ENCODE measurements at places on chromosomes 3 and 15.

GRCh38 chr3:173983343-173983742 lies 585.8 kb downstream of the NLGN1 start:
- no peak for DNase-seq

DNA sequence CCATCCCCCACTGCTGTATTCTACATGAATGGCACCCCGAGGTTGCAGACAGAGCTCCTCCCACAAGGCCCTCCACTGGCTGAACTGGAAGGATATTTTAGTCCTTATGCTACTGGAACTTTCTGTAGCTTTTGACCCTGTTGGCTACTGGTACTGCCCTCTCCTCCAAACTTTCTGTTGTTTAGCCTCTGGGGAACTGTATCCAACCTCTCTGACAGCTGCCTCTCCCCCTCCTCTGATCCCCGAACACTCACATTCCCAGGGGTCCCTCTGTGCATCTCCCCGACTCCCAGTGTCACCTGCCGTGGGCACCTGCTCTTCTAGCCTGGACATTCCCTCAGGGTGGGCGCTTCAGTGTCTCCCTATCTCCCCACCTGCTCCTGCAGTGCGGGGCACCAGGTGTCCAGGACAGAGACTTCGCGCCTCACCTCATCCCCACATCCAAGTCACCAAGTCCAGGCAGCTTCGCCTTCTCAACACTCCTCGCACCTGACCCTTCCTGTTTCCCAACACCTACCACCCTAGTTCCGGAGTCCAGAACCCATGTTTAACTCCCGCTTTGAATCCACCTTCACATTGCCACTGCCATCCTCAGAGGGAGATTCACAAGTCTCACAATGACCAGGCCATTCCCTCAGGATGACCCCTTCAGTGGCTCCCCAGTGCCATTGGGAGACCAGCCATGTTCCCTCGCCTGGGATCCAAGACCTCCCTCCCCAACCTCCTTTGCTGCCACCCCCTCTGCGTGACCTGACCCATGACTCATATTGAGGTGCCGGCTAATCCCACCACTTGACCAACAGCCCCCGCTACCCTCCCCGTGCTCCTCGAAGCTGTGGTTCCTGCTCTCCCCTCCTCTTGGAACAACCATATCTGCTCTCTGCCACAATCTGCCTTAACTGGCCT lies 34.2 kb downstream of the BDH1 start:
- no peak for DNase-seq

DNA sequence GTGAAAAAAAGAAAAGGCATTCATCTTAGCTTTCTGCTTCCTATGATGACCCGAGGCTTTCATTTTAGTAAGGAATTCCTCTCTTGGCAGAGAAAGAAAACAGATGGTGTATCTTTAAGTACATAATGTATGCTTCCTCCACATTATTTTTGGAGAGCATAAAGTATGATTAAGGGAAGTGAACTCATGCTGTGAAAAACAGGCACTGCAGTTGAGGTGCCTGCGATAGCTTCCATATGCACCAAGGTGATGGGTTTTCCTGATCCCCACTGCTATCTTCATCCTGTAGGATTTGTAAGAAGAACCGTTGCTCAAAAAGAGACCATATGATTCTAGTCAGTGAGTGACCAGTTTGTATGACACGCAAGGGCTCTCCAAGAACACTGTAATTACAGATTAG lies 411.5 kb upstream of the MCTP2 start:
- DNase-seq: no peak

GRCh38 chr15:78455749-78456148 lies 17.7 kb downstream of the IREB2 start:
- no peak for DNase-seq

- no peak for DNase-seq
These were observed 303.9 kb upstream of the RASGRP1 start for GRCh38 chr15:38868326-38869114.

DNA sequence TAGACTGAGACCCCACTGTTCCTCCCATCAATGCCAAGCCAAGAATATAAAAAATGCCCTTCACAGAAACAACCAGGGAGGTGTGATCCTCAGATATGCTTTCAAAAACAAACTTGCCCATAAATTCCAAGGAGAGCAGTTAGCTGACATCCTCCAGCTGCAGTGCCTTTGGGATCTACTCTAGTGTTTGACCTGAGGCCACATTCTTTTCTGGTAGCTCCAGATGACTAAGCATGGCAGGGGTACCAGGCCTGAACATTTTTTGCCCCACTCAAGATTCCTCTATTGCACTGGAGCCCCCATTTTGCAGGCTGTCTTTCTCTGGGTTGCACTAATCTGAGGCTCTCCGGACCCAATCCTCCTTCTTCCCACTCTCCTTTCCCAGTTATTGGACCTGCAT lies 27.9 kb upstream of the ACP3 start:
- DNase-seq: no peak

GRCh38 chr3:127097072-127097405 lies 95.9 kb upstream of the PRR23E start:
- no peak for DNase-seq

DNA sequence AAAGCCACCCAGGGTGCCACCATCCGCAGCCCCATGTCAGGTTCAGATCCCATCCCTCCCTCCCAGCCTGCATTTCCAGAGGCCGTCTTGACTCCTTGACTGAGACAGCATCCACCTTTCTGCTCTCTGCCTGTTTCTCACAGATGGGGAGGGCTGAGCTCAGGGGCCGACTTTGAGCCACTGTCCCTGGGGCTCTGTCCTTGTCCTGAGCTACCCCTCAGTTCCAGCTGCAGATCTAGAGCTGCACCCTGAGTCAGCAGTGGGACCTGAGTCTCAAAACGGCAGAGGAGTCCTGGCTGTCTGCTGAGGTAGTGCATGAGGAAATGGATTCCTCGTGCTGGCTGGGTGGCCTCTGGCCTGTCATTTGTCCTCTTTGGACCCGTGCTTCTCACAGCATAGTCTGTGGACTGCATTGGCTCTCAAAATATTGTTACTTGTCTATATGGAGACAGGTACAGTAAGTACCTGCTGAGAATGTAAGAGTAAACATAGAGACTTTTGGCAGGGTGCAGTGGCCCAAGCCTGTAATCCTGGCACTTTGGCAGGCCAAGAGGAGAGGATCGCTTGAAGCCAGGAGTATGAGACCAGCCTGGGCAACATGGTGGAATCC lies 22.3 kb downstream of the RPLP1 start:
- no peak for DNase-seq

DNA sequence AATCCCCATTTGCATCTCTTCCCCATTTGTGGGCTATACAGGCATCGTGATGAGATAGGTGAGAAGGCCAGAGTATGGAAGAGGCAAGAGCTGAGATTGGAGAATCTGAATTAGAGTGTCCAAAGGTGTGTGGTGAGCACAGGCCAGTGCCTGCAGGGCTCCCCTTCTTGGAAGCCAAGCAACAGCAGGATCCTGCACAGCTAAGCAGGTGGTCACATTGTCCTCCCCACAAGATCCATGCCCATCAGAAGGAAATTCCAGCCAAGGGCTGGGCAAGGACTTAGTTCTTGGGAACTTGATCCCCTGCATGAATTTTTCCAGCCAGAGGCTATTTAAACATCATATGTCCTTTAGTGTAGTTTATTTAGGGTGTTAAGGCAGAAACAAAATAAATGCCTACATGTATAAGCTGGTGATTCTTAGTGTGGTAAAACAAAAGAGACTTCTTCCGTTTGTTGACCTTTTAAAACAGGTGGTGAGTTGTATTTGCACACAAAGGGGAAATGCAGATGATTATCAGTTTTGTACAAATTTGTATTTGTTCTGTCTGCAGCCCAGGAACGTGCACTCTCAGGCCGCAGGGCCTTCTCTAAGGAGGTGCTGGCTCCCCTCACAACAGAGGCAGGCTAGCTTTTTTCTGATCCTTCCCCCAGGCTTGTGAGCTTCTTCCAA lies 110.2 kb downstream of the PLCL2 start:
- no peak for DNase-seq

DNA sequence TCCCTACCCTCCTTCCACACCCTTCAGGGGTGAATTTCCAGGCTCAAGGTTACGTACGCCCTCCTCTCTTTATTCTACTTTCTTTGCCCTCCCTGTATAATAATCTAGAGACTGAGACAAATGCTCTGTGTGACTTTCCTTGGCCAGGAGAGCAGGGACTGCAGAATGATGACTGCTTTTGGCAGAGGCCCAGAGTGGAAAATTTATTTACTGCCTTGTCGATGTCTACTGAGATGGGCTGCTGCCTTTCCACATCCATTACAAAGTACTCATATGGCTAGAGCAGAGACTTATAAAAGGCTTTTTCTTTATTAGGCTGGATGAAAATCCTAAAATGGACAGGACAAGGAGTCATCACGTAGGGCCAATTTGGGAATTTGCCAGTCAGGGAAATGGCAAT lies 576.2 kb downstream of the TUSC7 start:
- DNase-seq: no peak

DNA sequence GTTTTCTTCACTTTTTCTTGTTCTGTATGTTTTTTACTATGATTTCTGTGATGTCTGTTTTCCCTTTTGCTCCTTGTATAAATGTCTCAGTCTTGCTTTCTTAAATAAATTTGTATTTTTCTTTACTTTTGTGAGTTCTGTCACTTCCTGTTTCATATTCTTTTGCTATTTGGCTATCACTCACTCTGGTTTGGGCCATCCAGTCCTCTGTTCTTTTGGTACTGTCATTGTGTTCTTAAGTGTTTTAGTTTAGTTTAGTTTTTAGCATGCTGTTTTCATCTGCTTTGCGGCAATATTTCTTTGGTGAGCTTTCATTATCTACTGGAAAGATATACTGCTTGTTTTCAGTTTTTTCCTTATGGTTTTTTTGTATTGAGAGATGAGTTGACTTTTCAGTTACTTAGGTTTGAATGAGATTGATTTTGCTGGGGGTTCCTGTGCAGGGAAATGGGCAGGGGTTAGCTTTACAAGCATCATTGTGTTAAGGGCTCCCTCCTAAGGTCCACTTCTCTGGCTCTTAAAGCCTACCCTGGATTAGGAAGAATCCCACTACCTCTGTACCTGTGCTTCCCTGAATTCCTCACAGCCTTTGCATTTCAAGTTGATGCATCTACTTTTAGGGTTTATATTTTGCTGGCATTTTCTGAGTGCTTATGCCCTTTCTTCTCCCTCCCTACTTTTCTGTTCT lies 35.1 kb downstream of the PDCD6IP start:
- DNase-seq: no peak

- no peak for DNase-seq
These were observed 140.9 kb downstream of the NTRK3 start for GRCh38 chr15:88115486-88116152.

DNA sequence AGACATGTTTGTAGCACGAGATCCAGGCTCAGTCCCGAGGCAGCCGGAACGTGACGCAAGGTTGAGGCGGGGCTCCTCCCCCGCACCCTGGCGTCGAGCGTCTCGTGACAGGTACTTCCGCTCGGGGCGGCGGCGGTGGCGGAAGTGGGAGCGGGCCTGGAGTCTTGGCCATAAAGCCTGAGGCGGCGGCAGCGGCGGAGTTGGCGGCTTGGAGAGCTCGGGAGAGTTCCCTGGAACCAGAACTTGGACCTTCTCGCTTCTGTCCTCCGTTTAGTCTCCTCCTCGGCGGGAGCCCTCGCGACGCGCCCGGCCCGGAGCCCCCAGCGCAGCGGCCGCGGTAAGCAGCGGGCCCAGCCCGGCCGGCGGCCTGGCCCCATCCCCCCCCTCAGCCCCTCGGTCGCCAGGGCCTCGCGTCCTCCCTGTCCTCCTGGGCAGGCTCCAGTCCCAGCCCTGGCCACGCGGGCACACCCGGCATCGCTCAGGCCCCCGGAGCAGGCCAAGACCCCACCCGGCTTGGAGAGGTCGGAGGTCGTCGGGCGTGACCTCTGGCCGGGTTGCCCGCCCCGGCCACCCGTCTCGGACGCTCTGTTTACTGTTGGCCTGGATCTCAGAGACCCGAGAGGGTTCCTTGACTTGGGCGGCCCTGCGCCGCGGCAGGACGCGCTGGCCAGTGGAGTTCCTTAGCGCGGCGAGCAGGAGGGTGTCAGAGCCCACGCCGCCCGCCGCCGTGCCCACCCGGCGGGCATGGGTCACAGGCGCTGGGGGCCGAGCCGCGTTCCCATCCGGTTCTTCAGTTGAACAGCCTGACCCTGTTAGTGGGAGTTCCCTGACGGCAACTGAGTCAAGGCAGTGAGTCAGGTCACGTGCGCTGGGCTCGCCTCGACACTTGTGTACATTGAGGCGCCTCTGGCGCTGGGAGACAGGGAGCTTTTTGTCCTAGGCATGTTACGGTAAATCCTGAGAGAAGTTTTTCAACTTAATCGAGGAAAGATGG lies at the start of gene RAB7A:
Gene RAB7A, plus strand, starts transcription at position 161 of the 994 bp plus-strand sequence. CDS start 69,185 bp downstream, outside the sequence.
- peak; percentile 95 for DNase-seq

GRCh38 chr3:135041601-135042000 lies 246.5 kb downstream of the EPHB1 start:
- DNase-seq: no peak

GRCh38 chr3:151305060-151305774 lies 11.4 kb downstream of the GPR87 start:
- no peak for DNase-seq

DNA sequence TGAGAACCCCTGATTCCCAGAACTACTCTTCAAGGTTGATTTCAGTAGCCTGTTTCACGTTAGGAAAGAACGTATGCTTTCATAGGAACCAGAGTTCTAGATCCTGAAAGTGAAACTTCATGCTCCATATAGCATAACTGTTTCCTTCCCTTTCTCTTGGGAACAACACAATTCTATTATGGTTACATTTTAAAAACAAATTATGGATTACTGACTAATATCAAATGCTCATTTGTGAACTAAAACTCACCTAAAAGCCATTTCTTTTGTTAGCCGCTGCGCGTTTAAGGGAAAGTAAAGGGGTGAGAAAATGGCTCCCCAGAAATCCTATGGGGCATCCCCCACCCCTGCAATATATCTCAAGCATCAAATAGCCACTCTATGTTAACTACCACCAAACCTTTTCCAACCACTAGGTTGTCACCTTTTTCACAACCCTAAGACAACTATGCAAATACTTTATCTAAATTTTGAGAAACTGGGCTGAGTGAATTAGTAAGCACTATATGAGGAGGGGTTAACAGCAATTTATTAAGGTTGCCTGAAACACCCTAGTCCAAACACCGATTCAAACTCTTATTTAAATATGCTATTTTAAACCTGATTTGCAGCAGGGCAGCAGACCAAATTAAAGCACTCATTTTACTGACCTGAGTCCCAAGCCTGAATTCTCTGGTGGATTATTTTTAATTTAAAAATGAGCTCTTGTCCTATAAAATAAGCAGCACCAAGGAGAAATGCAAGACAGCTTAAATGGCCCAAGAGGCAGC lies 2.4 kb downstream of the SIAH2 start:
- no peak for DNase-seq

DNA sequence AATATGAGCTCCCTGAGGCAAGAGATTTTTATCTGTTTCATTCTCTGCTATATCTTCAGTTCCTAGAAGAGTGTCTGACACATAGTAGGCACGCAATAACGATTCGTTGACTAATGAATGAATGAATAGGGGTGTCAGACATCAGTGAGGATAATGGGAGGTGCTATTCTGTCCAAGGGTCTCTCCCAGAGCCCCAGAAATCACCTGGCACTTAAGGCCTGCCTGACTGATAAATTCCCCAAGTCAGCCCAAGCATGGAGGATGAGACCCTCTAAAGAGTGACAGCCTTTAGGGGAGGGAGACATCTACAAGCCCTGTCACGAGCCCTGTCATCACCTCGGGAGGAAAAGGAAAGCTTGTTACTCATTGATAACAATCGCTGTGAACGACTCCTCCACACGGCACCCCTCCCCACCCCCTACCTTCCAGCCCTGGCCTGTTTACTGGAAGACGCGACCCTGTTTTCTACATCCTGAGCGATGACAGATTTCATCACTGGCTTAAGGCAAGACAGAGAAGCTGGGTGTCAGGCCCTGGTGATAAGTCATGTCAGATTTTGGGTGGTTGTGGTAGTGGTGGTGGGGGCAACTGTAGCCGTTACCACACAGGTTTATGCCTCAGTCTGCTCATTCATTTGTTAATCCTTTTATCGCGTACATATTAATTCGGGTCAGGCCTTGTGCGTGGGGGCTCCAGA lies 23.1 kb downstream of the BHLHE40 start:
- DNase-seq: no peak

Data from activated CD4-positive, CD25-positive, alpha-beta regulatory T cell (primary cell).